A549 (cell line): ENCODE measurements at places on chromosomes 4 and X.

DNA sequence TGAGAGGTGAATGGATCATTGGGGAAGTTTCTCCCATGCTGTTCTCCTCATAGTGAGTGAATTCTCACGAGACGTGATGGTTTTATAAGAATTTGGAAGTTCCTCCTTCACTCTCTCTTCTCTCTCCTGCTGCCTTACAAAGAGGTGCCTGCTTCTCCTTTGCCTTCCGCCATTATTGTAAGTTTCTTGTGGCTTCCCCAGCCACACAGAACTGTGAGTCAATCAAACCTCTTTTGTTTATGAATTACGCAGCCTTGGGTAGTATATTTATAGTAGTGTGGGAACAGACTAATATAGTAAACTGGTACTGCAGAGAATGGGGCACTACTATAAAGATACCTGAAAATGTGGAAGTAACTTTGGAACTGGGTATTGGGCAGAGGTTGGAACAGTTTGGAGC is 7.8 kb upstream of the CTAG2 start:
- DNase-seq: no peak

DNA sequence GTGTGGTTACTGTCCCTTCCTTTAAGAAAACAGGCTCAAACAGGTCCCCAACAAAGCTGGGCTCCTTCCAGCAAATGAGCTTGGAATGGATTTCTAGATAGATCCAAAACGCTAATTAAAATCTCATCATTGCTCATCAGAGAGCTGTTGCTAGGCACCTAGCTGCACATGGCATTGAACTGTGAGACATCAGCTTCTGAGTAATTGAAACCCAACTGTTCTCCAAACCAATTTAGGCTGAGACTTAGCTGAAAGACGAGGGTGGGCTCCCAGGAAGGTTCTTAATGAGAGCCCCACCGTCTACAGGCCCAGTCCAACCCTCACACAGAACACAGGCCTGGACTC is 59.1 kb downstream of the FAM184B start:
- no peak for DNase-seq

- DNase-seq: peak; percentile 69
Observed at GRCh38 chrX:103376118-103376978, at the start of gene BEX3. TSS of gene BEX3 (plus strand) at chrX:103376538. CDS start at chrX:103377522, 984 bp downstream.

- DNase-seq: no peak
Observed at GRCh38 chr4:56879996-56880395, 27.7 kb upstream of the REST start.

GRCh38 chr4:15428611-15429010 is 778 bp downstream of the C1QTNF7 start:
- DNase-seq: no peak
